Stimulated activated CD8-positive, alpha-beta memory T cell treated with anti-CD3 and anti-CD28 coated beads, Interleukin-2, amount 100 ng/mL, for 1 hour (primary cell): ENCODE measurements at places on chromosomes 2 and 18.

- no peak for DNase-seq
Measured at GRCh38 chr2:101828257-101828656, 130.8 kb downstream of the MAP4K4 start.

GRCh38 chr2:172256886-172257285, 154.2 kb upstream of the DLX2 start:
- DNase-seq = no peak

DNA sequence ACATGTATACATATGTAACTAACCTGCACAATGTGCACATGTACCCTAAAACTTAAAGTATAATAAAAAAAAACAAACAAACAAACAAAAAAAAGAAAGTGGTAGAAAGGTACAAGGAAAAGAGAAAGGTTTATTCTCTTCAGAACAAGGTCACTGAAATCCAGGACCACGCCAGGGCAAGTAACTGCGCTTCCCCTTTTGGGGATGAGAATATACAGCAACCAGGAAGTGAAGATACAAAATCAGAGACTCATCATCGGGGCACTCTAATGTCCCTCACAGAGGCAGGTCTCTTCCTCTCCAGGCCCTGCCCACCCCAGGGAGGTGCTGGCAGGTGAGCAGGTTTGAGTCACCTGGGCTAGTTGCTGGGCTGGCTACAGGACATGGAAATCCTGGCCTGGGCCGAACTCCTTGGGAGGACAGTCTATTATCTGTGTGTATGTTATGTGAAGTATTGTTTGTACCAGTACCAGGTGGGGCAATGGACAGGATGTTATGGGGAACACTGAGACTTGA, 100.4 kb upstream of the GPR45 start:
- no peak for DNase-seq

DNA sequence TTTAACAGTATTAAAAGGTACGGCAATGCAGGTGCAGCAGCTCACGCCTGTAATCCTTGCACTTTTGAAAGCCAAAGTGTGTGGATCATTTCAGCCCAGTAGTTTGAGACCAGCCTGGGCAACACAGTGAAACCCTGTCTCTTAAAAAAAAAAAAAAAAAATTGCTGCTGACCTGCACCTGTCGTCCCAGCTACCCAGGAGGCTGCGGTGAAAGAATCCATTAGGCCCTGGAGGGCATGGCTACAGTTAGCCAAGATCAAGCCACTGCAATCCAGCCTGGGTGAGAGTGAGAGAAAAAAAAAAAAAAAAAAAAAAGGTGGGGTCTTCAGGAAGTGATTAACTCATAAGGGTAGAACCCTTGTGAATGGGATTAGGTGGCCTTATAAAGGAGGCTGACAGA, 12.8 kb downstream of the CUL3 start:
- no peak for DNase-seq
